AG09309 (cell line): ENCODE measurements at places on chromosomes 6 and 20.
A peak's percentile ranks its signal among the peaks of the same experiment; 100 is the strongest.

- no peak for DNase-seq
Measured at GRCh38 chr6:150800674-150801314, 64.7 kb upstream of the MTHFD1L start.

GRCh38 chr6:43771858-43772680 is 2.1 kb downstream of the VEGFA start:
- no peak for DNase-seq

- DNase-seq = no peak
Measured at GRCh38 chr6:36840432-36841403, 1.5 kb upstream of the CPNE5 start.

GRCh38 chr6:128124713-128125112 is 223.9 kb upstream of the THEMIS start:
- no peak for DNase-seq

GRCh38 chr20:36507746-36508145 is 33.6 kb upstream of the MYL9 start:
- DNase-seq = no peak

DNA sequence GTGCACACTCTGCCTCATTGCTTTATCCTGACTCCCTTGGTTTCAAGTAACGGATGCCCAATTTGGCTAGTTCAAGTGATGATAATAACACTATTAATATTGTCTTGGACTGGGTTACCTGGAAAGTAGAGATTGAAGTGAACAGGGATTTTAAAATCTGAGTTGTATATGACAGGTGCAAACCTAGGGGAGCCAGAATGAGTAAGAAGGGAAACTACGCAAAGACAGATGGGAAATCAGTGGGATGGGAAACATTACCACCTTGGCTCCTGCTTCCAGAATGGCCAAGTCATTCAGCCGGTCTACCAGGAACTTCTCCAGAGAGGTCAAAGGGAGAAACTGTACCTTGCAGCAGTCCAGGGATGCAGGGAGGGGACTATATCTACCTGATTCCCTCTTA is 41.9 kb downstream of the OGFRL1 start:
- DNase-seq = no peak

DNA sequence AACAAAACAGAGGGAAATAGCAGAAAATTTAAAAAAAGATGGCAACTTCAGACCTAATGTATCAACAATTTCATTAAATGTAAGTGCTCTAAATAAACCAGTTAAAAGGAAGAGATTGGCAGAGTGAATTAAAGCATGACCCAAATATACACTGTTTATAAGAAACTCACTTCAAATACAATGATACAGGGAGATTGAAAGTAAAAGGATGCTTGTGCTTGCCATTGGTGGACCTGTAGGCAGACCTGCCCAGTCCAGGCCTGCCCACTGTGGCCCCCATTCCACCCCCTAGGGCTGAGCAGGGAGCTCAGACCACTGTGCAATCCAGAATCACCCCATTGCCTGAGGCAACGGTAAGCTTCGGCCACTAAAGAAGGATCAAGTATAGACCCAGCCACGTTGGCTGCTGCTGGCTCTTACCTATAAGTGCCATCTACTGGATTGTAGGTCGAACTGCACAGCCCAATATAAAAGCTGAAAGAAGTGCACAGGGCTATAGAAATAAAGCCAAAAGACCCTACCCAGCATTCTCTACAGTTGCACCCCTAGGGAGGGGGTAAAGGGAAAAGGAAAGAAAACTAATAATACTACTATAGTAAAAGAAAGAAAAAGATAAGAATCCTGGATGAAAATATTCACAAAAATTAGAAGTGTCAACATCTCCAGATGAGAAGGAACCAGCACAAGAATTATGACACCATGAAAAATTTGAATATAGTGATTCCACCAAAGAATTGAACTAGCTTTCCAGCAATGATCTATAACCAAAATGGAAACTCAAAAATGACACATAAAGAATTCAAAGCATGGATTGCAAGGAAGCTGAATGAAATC is 36.1 kb downstream of the PSMB1 start:
- DNase-seq = peak; percentile 47

DNA sequence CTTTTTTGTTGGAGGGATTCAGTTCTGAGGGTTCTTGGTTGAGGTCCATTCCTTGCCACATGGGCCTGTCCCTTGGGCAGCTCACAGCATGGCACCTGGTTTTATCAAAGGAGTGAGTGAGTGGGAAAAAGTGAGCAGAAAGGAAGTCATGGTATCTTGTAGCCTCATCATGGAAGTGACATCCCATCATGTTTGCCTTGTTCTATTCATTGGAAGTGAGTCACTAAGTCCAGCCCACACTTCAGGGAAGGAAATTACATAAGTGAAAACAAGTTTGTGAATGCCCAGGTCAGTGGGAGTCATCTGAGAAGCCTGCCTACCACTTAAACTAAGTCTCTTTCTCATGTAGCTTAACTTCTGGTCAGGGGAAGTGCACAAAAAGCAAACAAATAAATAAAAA is 32.8 kb upstream of the ZNFX1 start:
- DNase-seq = no peak

DNA sequence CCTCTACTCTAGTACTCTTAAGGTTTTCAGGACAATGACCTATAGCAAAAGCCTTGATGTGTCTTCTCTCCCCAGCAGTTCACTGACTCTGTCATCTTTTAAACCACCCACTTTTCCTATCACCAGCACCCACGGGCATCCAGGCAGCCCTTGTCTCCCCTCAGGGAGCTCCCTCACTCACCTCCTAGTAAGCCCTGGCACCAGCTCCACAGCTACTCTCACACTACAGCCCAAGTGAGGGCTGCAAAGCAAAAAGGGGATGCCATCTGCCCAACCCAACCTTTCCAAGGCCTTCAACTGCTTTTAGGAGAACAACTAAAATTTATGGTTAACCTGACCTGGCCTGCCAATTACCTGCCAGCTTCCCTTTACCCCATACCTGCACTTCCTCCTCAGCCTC is 26.0 kb downstream of the GCLC start:
- DNase-seq = no peak

GRCh38 chr6:40882323-40882997 is 156.6 kb downstream of the UNC5CL start:
- DNase-seq = no peak

DNA sequence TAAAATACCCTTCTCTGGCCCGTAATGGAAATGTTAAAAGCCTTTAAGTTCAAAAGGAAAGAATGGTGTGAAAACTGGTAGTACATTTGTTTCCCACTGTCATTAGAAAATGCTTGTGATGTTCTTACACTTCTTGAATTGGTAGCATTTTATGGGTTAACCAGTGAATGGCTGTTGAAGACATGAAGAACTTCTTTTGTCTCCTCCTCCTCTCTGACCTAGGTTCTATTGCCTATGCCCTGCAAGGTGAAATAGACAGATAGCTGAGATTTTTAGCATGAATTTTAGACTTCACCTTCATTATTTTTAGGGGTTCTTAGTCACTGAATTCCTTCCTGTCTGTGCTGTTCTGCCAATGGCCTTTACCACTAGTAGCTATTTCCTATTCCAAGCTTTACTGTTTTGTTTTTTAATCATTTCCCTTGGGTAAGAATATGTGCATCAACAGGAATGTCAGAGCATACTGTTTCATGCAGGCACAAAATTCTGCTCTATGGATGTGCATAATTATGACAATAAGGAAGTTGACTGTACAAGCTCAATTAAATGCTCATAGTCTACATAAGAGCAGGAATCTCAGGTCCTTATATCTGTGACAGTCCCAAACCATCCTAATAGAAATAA is 4.9 kb downstream of the TNFAIP3 start:
- DNase-seq = no peak

- DNase-seq = no peak
Measured at GRCh38 chr20:58646257-58646656, 4.8 kb upstream of the STX16 start.

GRCh38 chr6:130259557-130259956 is 36.8 kb upstream of the SAMD3 start:
- DNase-seq = no peak

DNA sequence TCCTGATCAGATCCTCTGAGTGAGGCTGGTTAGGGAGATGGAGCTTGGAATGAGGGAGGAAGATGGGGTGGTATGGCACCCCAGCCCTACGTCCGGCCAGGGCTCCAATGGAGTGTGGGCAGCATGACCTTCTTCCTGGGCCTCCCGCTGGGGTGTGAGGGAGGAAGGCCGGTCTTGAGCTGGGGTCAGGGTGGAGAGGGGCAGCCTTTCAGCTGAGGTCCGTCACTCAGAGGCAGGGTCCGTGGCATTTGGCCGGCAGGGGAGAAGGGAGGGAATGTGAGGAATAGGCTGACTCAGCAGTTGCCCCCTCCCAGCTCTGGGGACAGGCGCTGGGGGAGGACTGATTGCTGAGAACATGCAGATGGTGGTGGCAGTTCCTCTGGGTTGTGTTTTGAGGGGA is 25.5 kb upstream of the VEGFA start:
- no peak for DNase-seq

- no peak for DNase-seq
Measured at GRCh38 chr6:122833021-122833491, 44.0 kb downstream of the SMPDL3A start.

GRCh38 chr20:11588875-11589274 is 328.8 kb upstream of the BTBD3 start:
- no peak for DNase-seq

DNA sequence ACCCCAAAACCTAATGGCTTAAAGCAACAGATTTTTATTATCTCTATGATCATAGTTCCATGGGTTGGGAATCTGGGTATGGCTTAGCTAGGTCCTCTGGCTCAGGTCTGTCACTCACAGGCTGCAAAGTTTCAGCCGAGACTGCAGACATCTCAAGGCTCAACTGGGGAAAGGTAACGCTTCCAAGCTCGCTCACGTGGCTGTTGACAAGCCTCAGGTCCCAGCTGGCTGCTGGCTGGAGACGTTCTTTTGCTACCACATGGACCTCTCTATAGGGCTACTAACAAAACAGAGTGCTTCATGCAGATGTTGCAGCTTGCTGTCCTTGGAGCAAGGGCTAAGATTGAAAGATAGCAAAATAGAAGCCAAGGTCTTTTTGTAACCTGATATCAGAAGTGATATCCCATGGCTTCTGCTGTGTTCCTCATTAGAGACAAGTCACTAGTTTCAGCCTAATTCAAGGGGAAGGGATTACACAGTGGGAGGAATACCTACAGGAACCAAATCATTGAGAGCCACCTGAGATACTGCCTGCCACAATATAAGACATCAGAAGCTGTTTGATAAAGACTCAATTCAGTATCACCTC is 6.6 kb downstream of the HTR1E start:
- DNase-seq = no peak

DNA sequence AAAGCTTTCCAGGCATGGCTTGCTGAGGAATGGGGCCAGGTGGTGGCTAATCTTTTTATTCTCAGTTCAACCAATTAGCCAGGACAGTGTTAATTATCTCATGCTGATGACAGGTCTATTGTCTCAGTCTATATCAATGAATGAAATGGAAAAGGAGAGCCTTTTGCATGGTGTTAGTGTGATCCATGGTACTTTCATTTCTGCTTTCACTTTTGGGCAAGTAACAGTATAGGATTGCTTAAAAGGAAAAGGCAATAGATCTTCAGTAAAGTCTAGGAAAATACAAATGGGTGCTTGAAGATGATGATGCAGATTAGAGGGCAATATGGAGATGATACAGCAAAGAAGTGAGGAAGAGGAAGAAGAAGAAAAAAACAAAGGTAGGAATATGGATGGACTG is 430.3 kb downstream of the TFAP2A start:
- no peak for DNase-seq
